ENCODE measurements at places on chromosomes 4 and X.

DNA sequence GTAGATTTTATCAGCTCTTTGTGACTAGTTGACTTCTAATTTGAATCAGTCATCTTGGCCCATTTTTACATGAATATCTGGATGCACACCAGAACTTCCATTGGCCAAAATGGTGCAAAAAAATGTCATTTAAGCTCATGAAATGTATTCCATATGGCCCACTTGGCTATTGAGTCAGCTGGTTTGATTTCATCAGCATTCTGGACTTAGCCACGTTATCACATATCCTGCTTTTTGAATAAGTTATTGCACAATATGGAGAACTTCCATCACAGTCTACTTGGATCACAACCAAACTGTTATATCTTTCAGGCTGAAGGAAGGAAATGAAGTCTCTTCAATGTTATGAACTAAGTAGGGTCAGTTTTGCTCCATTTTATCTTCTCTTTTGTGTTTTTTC lies 640.6 kb downstream of the PCDH7 start:
- no peak for DNase-seq

DNA sequence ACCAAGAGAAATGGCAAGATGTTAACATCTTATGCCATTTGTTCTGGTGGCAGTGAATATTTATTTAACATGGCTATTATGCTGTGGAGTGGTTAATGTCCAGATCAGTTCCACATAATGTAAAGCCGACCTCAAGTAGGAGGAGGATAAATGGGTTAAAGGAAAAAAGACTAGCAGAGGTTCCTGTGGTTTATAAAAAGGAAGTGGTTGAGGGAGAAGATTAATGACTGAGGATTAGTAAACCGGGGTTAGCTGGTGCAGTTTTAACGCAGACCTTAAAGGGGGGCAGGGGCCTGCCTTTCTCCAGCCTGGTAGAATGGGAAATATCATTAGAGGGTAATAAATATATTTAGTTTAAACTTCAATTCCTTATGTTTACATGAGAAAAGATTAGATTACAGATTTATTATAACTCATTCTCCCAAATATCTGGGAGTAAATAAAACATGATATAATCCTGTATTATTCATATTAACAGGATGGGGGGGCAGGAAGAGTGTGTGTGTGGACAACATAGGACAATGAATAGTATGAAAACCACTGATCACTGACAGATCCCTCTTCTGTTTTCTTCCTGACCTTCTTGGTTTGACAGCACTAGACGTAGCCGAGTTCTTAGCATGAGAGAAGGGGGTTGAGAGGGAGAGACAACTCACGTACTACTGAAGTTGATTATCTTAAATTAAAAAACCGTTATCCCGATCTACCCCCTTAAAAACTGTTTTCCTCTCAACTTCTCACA lies 124.1 kb upstream of the LIMCH1 start:
- DNase-seq: no peak

- DNase-seq: no peak
These were observed 36.5 kb downstream of the DCTD start for GRCh38 chr4:182880387-182881356.

- DNase-seq: no peak
These were observed 31.5 kb upstream of the IL21 start for GRCh38 chr4:122652379-122652778.

GRCh38 chr4:48254381-48255071 lies 15.1 kb downstream of the TEC start:
- DNase-seq: no peak

DNA sequence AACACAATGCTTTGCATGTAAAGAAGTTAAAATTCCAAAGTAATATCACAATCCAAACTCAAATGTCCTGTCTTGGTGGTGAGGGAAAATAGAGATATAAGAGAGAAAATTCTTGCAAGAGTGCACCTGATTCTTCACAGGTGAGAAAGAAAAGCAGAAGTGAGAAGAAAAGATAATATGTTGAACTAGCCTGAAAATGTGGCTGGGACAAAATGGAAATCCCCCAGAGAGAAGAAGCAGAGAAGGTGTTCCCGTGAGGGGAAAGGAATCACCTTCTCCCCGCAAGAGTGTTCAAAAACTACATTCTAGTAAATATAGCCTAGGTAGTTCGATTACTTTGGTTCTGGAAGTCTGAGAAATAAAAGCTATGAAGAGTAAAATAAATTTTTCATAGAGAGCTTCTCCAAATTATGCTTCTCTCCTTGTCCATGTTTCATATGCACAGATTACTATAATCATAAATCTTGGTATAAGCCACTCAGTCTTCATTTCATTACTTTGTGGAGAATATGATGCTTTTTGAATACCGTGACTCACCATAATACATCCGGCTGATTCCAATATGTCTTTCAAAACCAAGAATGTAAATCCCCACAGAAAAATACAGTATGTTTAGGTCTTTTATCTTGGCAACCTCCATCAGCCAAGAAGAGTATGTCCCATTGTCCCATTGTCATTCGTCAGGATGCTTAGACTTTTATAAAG lies 63.1 kb downstream of the COX18 start:
- no peak for DNase-seq

DNA sequence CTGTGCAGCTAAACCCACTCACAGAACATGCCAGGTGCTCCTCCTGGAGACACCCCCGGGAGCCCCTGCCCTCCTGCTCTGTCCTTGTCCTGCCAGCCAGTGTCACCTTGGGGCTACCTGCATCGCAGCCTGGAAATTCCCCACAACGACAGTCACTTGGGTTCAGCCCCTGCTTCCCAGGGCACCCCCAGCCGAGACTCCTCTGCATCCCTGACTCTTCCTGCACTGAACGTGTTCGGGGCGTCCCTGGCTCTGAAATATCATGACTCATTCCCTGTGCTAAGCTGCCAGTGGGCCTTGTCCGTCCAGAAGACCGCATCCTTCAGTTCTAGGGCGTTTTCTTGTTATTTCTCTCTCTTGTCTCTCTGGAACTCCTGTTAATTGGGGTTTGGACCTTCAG lies 5.8 kb downstream of the CFAP99 start:
- DNase-seq: no peak

- no peak for DNase-seq
These were observed 1.9 kb downstream of the MAGEB1 start for GRCh38 chrX:30248854-30249253.

DNA sequence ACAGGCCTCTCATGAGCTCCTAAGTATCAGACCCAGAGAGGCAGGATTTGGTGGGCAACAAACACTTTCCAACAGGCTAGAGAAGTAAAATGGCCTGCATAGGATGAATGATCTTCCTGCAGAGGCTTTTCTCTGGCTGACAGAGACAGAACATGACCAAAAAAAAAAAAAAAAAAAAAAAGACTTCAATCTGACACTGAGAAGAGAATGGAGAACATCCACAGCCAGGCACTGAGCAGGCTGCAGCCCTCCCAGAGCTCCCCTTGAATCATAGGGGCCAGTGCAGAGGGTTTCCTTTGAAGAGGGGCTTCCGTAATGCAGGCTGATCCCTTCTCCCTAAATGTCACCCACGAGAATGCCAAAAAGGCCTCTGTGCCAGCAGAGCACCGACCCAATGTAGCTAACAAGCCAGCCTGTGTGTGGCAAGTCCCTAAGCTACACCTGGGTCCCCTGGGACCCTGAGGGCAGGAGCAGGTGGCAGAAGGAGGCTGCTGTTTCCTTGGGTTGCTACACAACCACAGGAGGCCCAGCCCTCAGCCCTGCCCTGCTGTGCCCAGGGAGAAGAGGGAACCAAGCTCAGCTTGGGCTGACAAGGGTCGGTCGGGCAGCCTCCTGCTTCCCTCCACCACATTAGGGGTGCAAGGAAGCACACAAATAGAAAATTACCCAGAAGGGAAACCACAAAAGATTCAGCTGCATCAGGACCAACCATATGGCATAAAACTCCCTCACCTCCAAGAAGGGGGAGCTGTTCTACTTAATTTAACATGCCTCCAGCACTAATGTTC lies 55.6 kb downstream of the MAP7D2 start:
- peak; percentile 34 for DNase-seq

DNA sequence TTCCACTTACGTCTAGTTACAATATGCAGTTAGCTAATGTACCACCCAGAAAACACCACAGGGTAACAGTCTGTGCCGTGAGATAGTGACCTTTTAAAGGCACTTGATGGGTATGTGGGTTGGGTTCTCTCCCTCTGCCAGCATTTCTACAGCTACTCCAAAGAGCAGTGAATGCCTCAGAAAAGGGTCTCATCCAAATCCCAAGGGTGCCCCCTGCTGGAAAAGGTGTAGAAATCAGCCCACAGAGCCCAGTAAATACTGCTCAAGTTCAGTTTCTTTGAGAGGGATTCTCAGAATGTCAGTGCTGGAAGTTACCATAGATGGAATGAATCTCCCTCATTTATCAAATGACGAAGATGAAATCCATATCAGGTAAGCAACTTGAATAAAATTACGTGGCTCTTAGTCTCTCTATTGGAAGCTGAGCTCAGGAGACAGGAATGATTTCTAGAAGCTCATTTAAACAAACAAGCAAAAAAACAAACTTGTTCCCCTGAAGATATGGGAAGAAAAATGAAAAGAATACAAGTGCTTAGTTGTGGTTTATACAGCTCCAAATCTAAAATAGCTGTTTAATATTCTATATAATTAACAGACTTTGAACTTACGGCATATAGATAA lies 9.5 kb downstream of the RNF175 start:
- DNase-seq: peak; percentile 9

- no peak for DNase-seq
These were observed 165.8 kb upstream of the PPARGC1A start for GRCh38 chr4:24055623-24056022.

GRCh38 chr4:144355811-144356757 lies 215.6 kb upstream of the GYPA start:
- DNase-seq: no peak

DNA sequence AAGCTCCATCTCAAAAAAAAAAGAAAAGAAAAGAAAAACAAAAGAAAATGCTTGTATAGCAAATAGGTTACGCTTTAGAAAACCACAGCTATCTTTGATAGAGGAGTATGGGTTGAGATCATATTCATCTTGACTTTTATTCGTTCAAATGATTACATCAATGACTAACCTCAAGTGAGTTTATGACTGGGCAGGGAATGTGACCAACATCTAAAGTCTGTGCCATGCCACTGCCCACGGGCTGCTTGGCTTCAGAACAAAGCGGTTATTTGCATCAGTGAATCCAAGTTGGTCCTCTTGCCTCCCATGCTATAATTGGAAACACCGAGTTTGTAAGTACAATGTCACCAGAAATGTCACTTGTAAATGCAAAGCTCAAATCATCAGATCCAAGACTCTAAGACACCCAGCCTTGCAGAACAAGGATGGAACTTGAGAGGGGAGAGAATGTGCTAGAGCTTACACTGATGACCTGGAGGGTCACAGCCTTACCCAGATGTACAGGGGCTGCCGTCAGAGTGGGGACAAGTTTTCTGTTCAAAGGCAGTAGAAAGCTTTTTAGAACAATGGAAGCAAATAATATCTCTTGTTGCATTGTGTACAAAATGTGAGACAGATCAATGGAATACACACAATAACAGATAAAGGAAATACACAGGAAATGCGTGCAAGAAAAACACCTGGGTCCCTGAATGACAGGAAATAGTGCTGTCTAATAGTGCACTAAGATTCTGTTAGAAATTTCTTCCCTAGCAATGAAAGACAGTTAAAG lies 8.4 kb upstream of the OPN1LW start:
- DNase-seq: no peak

- no peak for DNase-seq
These were observed 64.1 kb upstream of the ATXN3L start for GRCh38 chrX:13383907-13384306.

DNA sequence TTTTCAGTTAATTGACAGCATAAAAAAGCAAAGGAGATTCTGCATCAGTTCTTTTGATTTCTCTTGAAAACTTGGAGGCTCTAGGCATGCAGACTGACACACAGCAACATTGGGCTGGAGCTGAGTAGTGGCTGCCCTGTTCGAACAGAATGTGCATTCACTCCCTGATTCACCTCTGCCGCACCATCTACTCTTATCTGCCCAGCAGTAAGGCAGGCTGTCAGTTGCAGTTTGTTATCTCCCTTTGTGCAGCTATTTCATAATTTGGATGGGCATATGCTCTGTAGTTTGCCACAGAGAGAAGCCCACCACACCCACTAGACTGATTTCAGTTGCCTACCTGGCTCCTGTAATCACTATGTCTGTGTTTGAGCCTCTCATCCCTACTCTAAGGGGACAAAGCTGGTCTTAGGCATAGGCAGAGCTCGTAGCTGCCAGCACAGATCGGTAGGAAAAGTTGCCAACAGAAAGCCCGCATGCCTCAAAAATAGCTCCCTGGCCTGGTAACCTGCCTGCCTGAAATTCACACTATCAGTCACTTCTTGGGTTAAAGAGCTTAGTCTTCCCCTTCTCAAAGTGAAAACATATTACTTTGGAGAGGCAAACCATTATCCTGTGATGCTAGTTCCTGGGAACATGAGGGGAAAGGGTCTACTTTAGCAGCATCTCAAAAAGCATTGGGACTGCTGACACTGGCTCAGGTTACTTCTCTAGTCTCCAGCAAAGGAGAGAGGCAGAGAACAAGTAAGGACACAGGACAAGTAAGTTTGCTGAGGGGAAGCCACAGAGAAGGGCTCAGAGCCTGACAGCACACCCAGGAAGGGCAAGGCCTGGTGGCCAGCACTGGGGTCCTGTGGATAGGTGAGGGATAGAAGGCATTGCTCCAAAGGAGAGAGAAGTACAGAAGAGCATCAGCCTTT lies 75.9 kb upstream of the TMEM164 start:
- no peak for DNase-seq

DNA sequence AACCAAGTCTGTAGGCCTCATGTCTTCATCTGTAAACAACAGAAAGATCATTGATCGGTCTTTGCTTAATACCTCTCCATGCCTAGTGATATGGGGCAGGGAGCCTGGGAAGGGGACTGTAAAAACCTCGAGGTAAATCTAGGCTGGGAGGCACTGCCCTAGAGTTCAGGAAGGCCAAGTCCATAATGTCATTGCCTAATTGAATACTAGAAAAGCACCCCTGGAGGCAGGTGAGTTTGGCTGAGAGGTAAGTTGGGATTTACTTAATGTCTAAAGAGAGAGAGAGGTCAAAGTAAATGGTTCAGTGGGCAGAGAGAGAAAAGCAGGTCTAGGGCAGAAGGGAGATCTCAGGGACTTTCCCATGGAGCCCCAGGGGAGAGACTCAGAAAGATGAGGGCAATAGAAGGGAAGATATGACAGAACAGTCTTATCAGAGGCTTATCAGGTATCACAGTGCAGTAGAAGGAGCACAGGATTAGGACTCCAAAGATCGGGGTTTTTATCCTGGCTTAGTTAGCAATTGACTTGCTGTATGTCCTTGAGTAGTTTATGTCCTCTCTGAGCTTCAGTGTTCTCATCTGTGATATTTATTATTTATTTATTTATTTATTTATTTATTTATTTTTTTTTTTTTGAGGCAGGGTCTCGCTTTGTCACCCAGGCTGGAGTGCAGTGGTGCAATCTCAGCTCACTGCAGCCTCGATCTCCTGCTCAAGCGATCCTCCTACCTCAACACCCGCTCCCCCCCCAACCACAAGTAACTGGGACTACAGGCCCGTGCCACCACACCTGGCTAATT lies 85.2 kb downstream of the SLC16A2 start:
- no peak for DNase-seq

- no peak for DNase-seq
These were observed 50.2 kb downstream of the RPGR start for GRCh38 chrX:38277136-38277535.

DNA sequence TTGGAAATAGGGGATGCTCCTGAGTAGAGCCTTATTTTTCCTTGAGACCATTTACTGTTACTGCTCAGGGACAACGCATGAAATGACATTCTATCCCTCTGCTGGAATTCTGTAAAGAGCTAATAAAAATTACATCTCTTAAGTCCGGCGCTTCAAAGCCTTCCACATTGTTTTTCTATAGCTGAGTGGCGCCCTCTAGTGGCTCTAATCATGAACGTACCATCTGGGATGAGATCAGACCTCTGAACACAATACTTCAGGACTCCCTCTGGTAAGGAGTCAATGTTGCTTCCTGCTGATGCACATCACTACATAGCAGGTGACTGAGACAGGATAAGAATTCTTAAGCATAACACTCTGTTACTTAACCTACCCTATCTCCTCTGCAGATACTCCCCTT lies 6.0 kb downstream of the HMGN5 start:
- DNase-seq: no peak
